ENCODE measurements at places on chromosomes 4 and X.

GRCh38 chr4:168674866-168675265, 178.0 kb downstream of the PALLD start:
- DNase-seq = no peak

DNA sequence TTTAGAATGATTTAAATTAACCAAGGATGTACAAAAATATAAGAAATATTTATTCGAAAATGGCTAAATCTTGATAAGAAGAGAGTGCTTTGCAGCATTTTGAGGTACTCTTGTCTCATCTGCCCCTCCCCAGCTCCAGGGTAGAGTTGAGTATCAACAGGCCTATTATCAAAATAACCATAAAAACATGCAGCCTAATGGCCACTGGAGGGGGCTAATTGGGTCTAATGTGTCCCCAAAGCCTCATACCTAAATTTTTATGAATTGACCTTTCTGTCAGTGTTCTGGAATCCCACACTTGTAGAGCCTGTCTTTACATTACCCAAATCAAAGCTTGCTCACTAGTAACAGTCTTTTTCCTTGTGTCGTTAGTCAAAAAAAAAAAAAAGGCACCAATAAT, 544.9 kb upstream of the CPXCR1 start:
- DNase-seq = no peak

- no peak for DNase-seq
Measured at GRCh38 chr4:72876946-72877345, 192.6 kb downstream of the COX18 start.

- DNase-seq = no peak
Measured at GRCh38 chrX:133852837-133853356, 132.5 kb downstream of the GPC3 start.

GRCh38 chrX:86137071-86137470, 11.2 kb upstream of the DACH2 start:
- no peak for DNase-seq

DNA sequence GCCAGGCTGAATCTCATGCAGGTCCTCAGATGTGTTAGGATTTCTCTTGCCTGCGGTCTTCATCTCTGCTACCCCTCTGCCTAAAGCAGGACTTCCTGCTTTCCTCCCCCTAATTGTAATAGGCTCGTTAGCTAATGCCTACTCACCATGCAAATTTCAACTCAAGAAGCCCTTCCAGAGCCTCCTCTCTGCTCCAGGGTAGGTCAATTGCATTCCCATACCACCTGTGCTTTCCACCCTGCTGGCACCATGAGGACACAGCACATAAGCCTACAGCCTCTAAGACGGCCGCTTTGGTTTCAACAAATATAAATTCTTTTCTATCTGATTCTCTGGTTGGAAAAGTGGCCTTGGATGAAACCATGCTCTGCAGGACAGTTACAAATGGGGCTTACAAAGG, 93.9 kb downstream of the QDPR start:
- DNase-seq = no peak

DNA sequence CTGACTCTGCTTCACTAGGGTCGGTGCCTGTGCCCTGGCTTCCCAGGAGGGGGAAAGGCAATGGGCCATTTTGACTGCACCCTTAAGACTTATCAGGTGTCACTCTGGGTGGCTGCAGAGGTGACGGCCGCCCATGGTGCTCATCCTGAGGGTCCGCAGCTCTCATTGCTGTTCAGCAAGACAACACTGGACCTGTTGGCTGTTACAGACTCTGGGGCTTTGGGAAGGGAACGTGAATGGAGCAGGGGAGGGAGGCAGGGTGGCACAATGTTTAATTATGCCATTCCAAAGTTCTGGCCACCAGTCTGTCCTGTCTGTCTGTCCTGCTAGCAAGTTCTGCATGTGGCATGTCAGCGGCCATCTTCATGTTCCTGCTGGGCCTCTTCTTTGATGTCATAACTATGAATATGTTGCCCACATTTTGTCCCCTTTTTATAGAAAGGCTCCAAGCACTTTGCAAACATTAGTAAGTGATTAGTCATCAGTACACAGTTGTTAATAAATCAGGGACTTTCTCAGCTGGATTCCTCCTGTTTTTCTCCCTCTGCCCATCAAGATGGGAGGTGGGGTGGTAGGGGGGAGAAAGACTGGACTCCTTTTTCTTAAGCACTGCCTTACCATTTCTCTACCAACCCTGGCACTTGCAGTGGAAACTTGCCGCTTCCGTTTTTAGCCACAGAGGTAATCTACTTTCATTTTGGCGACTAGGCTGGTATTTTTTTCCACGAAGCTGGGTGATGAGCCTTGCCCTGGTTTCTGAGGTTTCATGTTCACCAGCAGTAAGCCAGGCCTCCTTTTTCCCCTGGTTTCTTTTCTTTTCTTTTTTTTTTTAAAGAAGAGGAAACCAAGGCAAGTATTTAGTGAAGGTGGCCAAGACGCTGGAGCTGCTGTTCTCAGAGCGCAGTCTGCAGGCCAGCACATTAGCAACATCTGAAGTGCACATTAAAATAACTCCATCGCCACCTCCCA, 88.6 kb upstream of the TRIM2 start:
- DNase-seq = no peak

- no peak for DNase-seq
Measured at GRCh38 chrX:37787423-37787869, 7.6 kb downstream of the CYBB start.

- DNase-seq = no peak
Measured at GRCh38 chrX:71195964-71196649, 26.9 kb upstream of the GJB1 start.

DNA sequence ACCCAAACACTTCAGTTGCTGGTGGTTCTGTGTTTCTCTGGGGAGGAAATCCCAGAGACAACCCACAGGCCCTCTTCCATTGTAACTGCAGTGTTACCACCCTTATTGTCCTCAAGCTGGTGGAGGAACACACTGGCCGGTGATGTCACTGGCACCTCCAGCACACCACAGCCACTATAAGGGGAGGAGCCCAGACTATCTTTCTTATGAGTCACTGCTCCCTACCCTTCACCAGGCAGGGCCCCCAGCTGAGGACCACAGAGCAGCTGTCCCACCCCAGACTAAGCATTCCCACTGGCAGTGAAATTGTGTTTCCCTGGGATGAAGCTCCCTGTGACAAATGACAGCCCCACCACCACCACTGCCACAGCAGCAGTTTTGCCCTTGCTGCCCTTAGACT, 171.8 kb upstream of the FGF16 start:
- DNase-seq = no peak

DNA sequence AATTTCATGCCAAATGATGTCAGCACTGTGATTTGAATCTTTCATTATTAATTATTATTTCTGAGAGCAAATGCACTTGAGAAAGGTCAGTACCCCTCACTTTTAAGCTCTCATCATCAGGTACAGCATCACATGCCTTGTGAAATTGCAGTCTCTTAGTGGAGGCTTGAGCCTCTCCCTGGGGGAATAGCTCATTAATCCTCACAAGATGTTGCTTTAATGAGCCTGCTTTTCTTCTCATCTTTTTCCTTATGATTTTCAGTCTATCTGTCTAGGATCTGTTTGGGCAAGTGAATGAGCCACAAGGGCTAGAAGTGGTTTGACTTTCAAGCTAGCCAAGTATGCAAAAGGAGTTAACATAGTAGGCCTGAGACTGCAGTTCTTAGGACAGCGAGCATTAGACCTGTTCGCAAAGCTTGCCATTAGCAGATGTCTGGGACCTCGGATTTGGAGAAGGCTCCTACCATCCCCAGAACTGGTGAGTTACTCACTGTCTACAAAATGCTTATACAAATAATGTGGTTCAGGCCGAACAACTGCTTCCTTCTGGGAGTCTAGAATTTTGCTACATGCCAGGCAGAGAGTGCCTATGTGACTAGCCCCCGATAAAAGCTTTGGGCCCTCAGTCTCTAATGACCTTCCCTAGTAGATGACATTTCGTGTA, 174.5 kb downstream of the IL15 start:
- DNase-seq = no peak

DNA sequence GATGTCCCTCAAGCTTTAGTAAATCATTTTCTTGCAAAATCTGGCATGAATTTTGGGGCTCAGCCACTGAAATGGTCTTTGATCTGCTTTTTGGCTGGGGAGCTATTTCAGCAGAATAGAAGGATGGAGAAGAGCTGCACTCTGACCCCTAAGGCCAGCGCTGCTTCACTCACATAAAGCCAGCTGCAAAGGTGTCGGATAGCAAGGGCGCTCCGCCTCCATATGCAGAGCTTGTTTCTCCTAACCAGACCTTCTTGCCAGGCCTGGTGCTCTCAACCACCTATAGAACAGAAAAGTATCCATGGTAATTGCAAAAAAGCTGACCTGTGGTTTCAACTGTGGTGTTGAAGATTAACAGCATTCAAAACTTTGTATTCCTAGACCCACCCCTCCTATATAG, 24.1 kb upstream of the COQ2 start:
- DNase-seq = no peak

- no peak for DNase-seq
Measured at GRCh38 chr4:4901877-4902276, 42.4 kb downstream of the MSX1 start.

- no peak for DNase-seq
Measured at GRCh38 chr4:76689145-76689817, 208.7 kb downstream of the SOWAHB start.
